ENCODE measurements at places on chromosomes 3 and 15.

DNA sequence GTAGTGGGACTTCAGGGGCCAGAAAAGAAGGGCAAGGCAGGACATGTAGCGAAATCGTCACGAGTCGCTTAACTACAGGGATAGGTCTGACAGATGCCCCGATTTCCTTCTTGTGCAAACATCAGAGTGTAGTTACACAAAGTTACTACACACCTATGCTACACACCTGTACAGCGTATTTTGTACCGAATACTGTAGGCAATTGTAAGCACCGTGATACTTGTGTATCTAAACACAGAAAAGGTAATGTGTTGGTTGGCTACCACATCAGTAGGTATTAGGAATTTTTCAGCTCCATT is 515 bp upstream of the MTHFS start:
- no peak for DNase-seq

DNA sequence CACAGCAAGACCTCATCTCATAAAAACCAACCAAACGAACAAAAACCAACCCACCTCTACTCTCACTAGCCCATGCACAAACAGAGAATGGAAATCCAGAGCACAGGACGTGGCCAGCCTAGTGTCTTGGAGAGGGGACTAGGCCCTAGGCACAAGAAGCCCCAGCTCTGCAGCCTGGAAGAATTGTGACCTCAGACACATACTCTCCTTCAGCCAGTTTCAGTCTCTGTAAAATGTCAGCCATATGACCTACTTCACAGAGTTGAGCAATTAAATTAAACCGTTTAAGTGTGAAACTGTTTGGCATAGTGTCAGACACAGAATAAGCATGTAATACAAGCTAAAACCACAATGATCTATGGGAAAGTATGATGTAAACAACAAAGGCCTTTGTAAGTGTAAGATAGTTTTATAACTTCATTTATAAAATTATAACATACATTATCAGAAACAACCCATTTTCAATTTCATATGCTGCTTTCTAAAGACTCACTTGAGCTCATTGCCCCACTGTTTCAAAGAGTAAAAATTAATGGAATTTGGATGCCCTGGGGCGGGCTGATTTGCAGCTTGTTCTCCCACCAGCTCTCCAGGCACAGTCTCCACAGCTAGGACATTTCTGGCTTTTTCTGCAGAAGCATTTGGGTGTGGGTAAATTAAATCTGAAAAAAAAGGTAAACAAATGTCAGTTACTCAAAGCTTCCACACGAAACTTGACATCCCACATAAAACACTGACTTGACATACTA is 32.9 kb downstream of the TBC1D2B start:
- no peak for DNase-seq

DNA sequence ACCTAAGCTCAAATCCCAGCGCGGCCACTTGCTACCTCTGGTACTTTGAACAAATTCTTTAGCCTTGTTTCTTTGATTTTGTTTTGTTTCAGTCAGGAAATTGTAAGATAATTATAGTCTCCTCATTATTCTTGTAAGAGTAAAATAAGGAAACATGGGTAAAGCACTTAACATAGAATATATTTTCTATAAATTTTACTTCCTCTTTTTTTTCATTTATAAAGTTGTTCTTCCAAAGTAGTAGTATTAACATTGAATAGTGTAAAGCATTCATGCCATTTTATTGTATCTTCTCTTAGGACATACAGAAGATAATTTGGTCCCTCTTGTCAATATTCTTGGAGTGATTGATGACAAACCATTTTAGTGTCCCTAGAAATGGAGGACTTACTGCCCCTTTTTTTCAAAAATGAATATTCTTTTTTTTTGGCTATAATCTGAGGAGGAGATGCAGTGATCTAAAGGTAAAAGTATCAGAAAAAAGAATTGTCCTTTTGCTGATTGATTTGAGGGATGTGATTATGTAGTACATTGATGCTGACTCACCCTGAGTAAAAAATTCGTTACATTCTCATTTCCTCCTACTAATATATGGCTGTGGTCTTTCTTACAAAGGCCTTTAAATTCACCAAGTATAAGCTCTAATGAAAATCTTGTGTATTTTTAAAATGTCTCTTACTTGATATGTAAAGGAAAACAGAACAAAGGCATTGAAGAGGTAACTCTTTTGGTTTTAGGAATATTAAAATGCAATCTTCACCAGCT is 51.0 kb downstream of the ALCAM start:
- no peak for DNase-seq

- DNase-seq: no peak
Measured at GRCh38 chr15:42890161-42890913, 30.2 kb downstream of the TTBK2 start.

GRCh38 chr3:169965562-169966427 is 812 bp upstream of the SEC62 start:
- DNase-seq: no peak

Data from GM13976 (cell line).